Nasal cavity respiratory epithelium epithelial cell of viscerocranial mucosa (primary cell): ENCODE measurements at places on chromosomes 7 and 10. TPM values are rescaled to one million over a fixed set of nuclear protein-coding genes. Genes with fewer than 3 reads are reported as not detected.

Gene SLC26A4
- total RNA-seq = 0.43 and 0.68 TPM in 2 replicates

Gene FRMPD2
- under 0.01 and 0.36 TPM in 2 replicates for total RNA-seq

Gene DPYSL4
- total RNA-seq = 11.7 TPM in 1 of 2 replicates, not detected in the other

Gene SEMA4G
- total RNA-seq = under 0.01 and 0.78 TPM in 2 replicates

Gene MTPN
- 135 and 182 TPM in 2 replicates for total RNA-seq

Gene GIMAP2
- total RNA-seq = 0.21 TPM in 1 of 2 replicates, not detected in the other

Gene UNC5B
- 67.2 and 67.3 TPM in 2 replicates for total RNA-seq

Gene PDK4
- under 0.01 and 3.2 TPM in 2 replicates for total RNA-seq

Gene HACD1
- total RNA-seq = 20.2 and 22.6 TPM in 2 replicates

Gene NOM1
- 19.8 and 28.6 TPM in 2 replicates for total RNA-seq

Gene SEMA3C
- total RNA-seq = 193 and 275 TPM in 2 replicates

Gene CTAGE15
- 1.0 TPM in 1 of 2 replicates, not detected in the other for total RNA-seq

Gene ARL4A
- total RNA-seq = 36.6 and 109 TPM in 2 replicates

Gene OGDH
- 73.8 and 145 TPM in 2 replicates for total RNA-seq

Gene TLX1
- not detected in 2 replicates for total RNA-seq

Gene HECW1
- total RNA-seq = not detected in 2 replicates
